ENCODE measurements at places on chromosomes 3 and 15. TPM values are rescaled to one million over a fixed set of nuclear protein-coding genes. Genes with fewer than 3 reads are reported as not detected.

Gene BLM
- total RNA-seq = 0.15 TPM

- H3K4me1 ChIP-seq = no peaks in the 10 kb centered on the region
- H3K4me3 ChIP-seq = no peak overlapping the region
- no peaks in the 10 kb centered on the region for H3K36me3 ChIP-seq
These were observed 48.5 kb upstream of the MLF1 start for GRCh38 chr3:158522221-158523136.

GRCh38 chr3:161314836-161315395 lies 56.4 kb downstream of the SPTSSB start:
- no peak for ATAC-seq
- no peaks in the 10 kb centered on the region for H3K27me3 ChIP-seq
- H3K27ac ChIP-seq = no peak overlapping the region
- no peaks in the 10 kb centered on the region for H3K4me1 ChIP-seq
- H3K36me3 ChIP-seq = no peaks in the 10 kb centered on the region
- no peak overlapping the region for H3K4me3 ChIP-seq

- H3K4me1 ChIP-seq = no peaks in the 10 kb centered on the region
- no peaks in the 10 kb centered on the region for H3K36me3 ChIP-seq
- H3K27ac ChIP-seq = no peak overlapping the region
- H3K27me3 ChIP-seq = no peaks in the 10 kb centered on the region
These were observed 40.5 kb downstream of the ZIC1 start for GRCh38 chr3:147449669-147450068.

Gene CCDC51
- 31.8 TPM for total RNA-seq

- no peak overlapping the region for H3K4me3 ChIP-seq
- peaks cover 4% of the 10 kb centered on the region for H3K36me3 ChIP-seq
- no peak overlapping the region for H3K27ac ChIP-seq
- H3K4me1 ChIP-seq = peaks cover 6% of the 10 kb centered on the region
- H3K27me3 ChIP-seq = no peaks in the 10 kb centered on the region
These were observed 64.7 kb downstream of the ATP1B3 start for GRCh38 chr3:141941093-141941492.

Gene MAPKBP1
- total RNA-seq = 26.4 TPM

Gene ANKRD63
- not detected for total RNA-seq

Gene KNG1
- total RNA-seq = not detected

Gene OR5K1
- total RNA-seq = not detected

Gene CAND2
- total RNA-seq = 11.5 TPM

DNA sequence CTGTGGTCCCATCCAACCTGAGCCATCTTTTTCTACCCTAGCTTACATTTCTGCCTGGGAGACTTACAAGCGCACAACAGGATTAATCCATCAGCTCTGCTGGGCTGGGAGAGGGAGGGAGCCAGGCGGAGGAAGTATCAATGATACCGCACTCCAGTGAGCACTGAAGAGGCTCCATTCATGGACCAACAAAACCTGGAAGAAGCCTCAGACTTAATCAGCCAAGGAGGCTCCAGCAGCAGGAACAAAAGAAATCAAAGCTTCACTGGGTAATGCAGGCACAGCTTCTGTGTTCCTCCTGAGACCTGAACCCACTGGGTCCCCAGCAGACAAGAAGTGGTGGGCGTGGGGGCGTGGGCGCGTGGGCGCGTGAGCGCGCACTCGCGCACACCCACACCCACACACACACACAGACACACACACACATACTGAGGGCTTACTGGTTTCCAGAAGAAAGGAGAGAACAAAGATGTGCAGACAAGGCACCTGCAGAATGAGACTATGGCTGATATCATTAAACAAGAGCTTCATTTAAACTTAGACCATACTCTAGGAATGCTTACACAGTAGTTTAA lies 87.0 kb upstream of the BOC start:
- H3K27ac ChIP-seq = no peak overlapping the region
- no peaks in the 10 kb centered on the region for H3K4me1 ChIP-seq
- H3K27me3 ChIP-seq = no peaks in the 10 kb centered on the region
- no peak for ATAC-seq

Gene NEO1
- total RNA-seq = 28.3 TPM

Gene OXNAD1
- total RNA-seq = 12.8 TPM

DNA sequence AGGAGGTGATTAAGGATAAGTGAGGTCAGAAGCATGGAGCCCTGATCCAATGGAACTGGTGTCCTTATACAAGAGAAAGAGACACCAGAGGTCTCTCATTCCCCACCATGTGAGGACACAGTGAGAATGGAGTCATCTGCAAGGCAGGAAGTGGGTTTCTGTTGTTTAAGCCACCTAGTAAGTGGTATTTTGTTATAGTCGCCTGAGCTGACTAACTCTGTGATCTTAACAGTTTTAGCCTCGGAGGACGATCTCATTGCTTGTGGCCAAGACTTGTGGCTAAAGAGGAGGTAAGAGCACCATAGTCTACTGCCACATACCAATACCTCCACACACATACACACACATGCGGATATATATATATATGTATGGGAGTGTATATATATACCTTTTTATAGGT lies 73.8 kb downstream of the MCTP2 start:
- no peaks in the 10 kb centered on the region for H3K36me3 ChIP-seq
- H3K4me3 ChIP-seq = no peak overlapping the region

GRCh38 chr3:183871541-183871940 lies 13.1 kb downstream of the PARL start:
- H3K4me3 ChIP-seq = no peak overlapping the region
- H3K36me3 ChIP-seq = peaks cover 20% of the 10 kb centered on the region

- H3K27me3 ChIP-seq = no peaks in the 10 kb centered on the region
- ATAC-seq = no peak
- no peak overlapping the region for H3K27ac ChIP-seq
- H3K36me3 ChIP-seq = no peaks in the 10 kb centered on the region
These were observed 390.7 kb downstream of the EFHB start for GRCh38 chr3:19543212-19543841.
